ENCODE measurements at places on chromosomes 16 and 17.
A peak's percentile ranks its signal among the peaks of the same experiment; 100 is the strongest.

- peak; percentile 86 for DNase-seq
Measured at GRCh38 chr17:29761040-29761761, 138.5 kb upstream of the CORO6 start.

DNA sequence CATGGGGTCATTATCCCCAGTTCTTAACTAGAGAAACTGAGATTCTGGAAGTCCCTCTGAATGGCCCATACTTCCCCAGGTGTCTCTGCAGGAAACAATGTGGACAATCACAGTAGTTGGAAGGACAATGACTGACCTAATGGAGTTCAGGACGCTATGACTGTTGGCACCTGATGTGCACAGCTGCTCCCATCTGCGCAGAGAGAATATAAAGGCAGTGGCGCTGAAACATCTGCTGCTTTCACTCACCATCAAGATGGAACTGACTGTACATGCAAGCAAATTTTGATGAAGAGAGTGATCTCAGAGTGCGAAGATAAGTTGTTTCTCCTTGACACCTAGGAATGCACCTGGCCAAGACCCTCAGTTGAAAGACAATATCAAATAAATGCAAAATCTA, 395.7 kb upstream of the ASIC2 start:
- no peak for DNase-seq

DNA sequence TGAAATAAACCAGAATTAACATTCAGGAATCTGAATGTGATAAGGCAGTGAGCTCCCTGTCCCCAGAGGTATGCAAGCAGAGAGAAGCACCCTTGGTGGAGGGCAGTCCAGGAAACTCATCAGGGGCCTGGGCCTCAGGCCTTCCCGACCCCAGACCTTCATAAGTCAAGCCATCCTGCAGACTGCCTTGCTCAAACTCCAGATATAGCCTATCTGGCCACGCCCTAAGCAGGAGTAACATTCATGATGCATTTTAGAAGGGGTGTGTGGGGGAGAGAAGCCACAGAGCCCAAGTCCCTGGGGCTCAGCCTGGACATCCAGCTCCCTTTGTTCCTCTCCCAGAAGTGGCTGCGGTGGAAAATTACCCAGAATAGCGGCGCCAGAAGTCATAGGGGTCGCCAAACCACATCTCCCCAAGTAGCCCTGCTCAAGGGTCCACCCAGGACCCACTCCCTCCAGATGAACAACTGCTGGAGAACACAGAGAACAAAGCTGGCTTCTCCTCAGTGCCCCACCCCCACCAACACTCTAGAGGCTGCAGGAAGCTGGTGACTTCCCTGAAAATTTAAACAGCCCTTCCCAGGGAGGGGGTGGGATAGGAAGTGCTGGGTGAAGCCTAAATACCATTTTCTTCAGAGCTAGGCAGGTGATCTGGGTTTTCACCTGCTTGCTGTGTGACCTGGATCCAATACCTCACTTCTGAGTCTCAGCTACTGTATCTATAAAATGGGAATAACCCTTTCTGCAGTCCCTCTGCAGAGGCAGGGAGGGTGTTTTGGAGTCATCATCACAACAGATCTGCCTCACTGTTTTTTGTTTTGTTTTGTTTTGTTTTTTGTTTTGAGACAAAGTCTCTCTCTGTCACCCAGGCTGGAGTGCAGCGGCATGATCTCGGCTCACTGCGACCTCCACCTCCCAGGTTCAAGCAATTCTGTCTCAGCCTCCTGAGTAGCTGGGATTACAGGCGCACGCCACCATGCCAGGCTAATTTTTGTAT, 1.5 kb upstream of the SREBF1 start:
- no peak for DNase-seq

DNA sequence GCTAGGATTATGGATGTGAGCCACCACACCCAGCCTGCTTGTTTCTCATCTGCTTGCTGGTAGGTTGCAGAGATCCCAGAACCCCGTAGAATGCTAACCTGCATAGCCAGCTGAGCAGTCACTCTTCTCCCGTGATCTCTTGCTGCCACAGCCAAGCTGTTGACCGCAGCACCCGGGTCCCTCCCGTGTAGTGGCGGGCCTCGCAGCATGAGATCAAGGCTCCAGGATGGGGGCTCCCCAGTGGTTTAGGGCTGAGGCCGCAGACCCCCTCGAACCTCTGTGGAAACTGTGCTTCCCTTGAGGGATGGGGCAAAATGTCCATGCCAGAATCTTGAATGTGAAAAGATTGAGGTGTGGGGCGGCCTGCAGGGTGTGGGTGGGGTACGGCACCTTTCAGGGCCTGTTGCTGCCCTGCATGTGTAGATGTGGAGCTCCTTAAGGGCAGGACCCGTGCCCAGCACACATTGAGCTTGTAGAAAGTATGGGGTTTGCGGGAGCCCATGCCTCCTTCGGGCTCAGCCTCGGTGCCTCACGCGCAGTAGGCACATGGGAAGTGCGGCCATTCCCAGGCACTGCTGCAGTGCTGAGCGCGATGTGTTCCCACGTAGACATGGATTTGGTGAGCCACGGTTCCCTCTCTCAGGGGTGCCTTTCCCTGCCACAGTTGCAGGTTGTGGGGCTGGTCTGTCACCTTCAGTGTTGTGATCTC, 99.9 kb downstream of the BANP start:
- DNase-seq: no peak

DNA sequence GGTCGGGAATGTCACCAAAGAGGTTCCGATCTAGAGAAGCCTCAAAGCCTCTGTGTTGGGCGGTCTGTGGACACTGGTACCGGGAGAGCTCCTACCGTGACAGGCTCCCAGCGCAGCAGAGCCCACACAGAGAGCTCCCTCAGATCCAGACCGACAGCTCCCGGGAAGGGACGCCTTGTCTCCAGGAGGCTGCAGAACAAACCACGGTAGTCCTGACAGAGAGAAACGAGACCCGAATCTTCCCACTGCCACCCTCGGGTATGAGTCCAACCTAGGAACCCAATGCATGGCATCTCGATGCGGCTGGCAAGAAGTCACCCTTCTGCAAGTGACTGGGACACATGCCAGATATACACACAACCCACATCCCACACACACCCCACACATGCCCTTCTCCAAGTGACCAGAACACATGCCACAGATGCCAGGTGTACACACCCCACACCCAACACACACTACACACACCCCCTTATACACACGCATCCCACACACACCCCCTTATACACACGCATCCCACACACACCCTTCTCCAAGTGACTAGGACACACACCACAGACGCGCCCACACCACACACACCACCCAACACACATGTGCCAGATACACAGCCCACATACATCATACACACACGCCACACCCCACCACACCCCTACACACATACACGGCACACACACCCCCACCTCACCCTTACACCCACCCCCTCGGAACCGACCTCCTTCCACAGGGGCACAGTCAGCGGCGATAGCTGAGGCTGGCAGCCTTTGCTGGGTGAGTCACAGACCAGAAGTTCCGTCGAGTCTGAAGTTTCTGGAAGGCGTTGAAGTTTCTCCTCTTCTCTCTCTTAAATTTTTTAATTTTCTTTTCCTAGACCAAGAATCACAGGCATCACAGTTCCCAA, 15.9 kb upstream of the CYTH1 start:
- no peak for DNase-seq

DNA sequence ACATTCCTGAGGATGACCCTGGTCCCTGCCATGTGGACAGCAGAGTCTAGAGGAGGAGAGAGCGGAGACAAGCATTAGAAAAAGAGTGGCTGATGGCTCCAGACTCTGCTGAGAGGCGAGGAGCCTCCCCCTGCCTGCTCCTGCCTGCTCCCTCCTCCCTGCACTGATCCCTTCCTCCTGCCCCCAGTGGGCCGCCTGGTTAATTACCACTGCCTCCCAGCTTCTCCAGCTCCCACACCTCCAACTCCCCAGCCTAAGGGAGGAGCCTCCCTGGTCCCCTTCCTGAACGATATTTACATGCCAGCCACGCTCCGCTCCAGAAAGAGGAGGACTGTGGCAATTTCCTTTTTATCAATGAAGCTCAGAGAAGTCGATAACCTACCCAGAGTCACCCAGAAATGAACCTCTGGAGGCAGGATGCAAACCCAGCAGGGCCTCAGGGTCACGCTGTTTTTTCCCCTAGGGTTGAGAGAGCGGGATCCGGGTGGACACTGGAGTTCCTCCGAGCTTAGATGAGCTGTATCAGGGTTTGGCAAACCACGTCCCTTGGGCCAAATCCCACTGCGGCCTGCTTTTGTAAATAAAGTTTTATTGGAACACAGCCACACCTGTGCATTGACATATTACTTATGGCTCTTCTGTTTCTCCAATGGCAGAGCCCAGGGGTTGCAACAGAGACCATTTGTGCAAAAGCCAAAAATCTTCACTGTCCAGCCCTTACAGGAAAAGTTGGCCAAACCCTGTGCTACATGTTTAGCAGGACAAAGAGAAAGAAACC, 27.1 kb upstream of the JPH3 start:
- DNase-seq: no peak

GRCh38 chr16:29991571-29991904, 3.9 kb downstream of the HIRIP3 start:
- no peak for DNase-seq

DNA sequence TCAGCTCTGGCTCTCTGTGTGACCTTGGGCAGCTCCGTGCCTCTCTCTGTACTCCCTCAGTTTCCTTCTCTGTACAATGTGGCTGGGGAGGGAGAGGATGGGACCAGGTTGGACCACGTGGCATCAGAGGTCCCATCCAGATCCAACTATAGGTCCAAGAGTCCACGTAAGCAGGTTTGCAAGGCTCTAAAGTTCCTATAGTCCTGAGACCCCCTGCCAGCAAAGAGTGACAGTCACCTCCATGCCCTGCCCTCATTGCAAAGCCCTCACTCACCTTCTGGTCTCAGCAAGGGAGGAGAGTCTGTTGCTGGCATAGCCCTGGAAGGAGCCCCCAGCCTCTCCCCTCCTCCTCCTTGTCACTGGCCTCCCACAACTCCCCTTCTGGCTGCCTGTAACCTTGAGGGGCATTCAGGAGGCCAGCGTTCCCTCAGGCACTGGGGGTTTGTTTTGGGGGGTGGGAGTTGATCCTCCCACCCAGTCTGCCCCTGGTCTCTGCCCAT, 6.1 kb upstream of the DRC7 start:
- DNase-seq: no peak

- DNase-seq: no peak
Measured at GRCh38 chr17:15157051-15157450, 108.1 kb downstream of the PMP22 start.

DNA sequence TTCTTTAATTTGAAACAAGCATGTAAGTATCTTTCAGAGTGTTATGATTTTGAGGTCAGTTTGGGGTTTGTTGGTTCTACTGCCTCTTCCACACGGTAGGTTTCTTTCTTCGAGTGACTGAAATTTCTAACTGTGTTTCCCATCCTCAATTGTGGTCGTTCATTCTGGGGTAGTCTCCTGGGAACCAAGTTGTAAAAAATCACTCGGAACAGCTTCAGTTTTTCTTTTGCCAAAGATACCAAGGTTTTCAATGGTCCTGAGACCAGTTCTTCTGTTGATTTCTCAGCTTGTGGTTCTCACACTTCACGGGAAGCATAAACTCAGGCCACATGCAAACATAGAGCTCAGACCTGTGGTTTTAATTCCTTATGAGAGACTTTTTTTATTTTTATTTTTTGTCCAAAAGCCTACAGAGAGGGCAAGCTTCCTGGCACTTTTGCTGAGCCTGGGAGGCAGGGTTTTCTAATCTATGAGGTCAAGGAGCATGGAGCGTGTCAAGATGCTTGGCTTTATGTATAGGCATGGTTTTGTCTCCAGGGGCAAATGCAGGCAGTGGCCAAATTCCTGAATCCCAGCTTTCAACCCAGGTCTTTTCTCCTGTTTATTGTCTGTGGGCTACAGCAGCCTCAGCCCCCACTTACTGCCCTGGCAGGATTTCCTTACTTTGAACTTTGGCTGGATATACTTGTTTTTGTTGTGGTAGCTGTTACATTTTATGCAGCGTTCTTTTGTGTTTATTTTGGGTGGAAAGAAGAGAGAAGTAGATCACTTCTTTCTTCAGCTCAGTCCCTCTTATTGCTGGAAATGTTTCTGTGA, 32.9 kb downstream of the HS3ST3A1 start:
- no peak for DNase-seq

DNA sequence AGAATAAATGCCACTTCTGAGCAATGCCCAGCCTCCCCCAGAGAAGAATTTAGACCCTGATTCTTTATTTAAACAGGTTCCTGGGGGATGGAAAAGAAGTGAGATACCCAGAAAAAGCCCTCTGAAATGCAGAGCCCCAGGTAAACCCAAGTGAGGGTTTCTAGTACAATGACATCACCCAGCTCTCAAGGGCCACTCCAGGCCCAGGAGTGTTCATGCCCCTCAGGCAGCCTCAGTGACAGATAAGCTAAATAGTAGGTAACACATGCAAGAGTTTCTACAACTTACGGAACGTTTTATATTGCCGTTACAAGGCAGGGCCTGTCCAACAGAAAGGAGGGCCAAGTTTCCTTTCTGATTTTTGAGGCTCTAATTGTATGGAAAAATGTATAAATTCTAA, 683.7 kb upstream of the SALL1 start:
- DNase-seq: no peak
